ENCODE measurements at places on chromosomes 2 and 18.

DNA sequence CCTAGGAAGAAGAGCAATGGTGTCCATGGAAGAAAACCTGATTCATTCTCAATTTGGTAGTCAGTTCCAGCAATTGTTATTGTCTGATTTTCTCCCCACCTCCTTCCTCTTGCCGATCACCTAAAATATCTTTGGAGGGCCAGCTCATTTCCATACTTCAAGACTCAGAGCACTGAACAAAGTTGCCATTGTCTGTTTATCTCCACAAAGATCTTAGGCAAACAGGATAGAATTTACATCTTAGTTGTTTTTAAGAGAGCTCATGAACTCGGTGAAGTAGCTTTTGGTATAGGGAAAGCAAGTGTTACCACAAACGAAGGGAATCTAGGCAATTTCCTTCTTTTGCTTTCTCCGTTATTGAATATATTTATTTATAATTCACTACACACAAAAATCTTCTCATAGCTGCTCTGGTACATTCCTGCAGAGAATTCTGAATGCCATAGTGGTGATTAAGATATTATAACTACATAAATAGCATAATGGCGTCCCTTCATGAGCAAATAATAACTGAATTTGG is 41.5 kb upstream of the CHST9 start:
- DNase-seq, result no peak

GRCh38 chr2:42756150-42756775 is 7.7 kb downstream of the OXER1 start:
- no peak for DNase-seq

DNA sequence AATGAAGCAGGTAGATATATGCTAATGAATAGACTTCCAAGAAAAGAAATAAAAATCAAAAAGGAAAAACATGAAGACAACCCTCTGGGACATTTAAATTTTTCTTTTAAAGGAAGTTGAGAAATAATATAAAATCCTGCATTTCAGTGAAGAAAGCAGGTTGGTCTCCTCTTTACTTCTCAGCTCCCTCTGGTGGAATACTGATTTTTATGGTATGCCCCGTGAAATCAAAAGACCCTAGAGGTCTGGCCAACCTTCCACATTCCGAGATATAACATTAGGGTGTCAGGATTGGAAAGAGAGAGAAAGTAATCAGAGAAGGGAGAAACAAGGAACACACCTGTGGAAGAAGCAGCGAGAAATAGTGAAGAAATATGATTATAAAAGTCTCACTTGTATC is 72.7 kb downstream of the DNER start:
- no peak for DNase-seq

DNA sequence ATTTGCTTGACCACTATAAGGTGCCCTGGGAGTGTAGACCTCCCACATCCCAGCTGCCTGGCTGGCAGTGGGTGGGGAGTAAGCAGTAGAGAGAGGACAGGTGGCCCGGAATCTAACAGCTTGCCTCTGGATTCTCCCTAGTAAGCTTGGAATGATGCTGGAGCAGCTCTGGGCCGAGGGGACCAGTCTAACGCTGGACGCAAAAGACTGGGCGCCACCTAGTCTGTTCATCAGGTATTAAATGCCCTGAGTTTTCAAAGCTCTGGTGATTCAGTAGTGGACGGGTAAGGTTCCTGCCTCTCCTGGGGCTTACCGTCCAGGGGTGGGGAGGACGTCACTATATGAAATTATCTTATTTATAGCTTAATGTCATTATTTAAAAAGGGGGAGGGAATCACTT is 648 bp upstream of the LYPD6B start:
- DNase-seq, result no peak

DNA sequence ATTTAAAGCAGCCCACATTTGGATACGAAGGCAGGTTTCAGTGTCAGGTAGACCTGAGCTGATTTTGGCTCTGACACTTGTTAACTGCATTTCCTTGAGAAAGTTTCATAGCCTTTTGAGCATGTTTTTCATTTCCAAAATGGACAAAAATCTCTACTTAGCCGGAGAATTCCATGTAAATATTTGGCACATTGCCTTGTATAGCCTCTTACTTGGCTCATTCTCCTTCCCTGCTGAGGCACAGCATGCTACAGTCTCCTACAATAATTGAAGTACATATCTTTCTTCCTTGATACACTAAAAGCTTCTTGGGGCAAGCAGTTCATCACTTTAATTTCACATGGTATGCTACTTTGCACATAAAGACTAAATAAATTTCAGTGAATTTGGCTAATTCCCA is 772.2 kb upstream of the CHAC2 start:
- no peak for DNase-seq

GRCh38 chr2:1775511-1776035 is 31.3 kb upstream of the PXDN start:
- DNase-seq, result peak; percentile 28

DNA sequence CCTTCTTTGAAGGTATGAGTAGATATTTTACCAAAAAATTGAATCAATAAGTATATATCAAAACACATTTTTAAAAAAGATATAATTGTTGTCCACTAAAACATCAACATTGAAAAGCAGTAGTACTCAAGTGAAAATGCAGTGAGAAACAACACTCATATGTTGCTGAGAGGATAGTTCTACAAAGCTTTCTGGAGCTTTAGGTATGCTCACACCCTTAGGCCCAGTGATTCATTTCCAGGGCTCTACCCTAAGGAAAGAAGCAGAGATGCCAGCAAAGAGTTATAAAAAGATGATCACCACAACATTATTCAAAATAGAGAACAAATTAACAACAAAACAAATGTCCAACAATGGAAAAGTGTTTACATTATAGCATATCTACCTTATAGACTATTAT is 197.3 kb upstream of the CCDC150 start:
- DNase-seq, result no peak

GRCh38 chr2:145595296-145595695 is 1075.4 kb upstream of the ZEB2 start:
- no peak for DNase-seq

DNA sequence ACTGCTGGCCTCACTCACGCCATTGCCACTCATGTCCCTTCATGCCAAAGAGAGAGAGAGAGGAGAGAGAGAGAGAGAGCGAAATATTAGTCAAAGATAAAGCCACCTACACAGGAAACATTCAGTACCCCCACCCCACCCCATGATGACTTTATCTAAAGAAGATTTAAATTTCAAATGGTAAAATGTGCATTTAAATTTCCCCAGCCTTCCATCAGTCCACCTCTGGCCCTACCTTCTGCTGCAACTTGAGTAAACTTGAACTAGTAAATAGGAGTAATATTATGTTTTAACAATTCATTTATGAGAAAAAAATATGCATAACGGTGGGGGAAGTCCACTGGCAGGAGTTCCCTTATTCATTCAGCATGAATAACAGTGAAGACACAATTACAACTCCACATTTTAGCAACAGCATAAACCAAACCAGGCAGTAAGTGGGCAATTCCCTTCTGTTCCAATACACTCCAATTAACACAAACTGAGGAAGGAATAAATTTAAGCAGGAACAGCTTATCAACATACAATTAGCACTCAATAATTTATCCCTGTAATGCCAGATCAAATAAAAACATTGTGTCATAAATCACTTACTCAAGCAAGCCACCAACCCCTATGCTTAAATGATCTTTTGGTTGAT is 264.2 kb downstream of the LNPK start:
- no peak for DNase-seq

- peak; percentile 90 for DNase-seq
These were observed 519 bp downstream of the TEX261 start for GRCh38 chr2:70994009-70994698.

DNA sequence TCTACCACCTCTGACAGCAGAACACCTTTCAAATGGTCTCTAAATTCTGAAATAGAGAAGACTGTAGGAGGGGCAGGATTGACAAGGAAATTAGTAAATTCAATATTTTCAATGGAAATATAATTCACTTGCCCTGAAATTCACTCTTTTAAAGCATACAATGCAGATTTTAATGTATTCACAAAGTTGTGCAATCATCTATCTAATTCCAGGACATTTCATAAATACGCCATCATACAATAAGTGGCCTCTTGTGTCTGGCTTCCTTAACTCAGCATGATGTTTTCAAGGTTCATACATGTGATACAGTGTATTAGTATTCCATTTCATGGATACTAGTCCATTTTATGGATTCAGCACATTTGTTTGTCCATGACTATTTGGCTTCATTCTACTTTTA is 74.2 kb downstream of the ZRANB3 start:
- DNase-seq, result no peak

DNA sequence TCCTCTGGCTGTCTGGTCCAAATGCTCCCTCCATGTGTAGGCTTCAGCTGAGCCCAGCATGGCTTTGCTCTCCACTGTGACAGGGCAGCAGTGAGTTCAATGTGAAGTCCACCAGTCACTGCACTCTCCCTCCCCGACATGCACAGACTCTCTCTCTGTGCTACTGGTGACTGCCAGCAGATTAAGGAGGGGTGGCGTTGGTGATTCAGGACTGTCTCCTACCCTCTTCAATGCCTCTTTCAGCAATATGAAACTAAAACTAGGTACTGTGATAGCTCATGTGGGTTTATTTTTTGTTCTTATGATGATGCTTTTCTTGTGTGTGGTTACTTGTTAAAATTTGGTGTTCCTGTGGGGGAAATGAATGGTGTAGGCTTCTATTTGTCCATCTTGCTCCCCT is 201.0 kb upstream of the RBMS1 start:
- DNase-seq, result no peak

- DNase-seq, result no peak
These were observed 48.7 kb downstream of the HNMT start for GRCh38 chr2:138012968-138013367.

GRCh38 chr18:24427484-24427883 is 1.0 kb downstream of the IMPACT start:
- no peak for DNase-seq

DNA sequence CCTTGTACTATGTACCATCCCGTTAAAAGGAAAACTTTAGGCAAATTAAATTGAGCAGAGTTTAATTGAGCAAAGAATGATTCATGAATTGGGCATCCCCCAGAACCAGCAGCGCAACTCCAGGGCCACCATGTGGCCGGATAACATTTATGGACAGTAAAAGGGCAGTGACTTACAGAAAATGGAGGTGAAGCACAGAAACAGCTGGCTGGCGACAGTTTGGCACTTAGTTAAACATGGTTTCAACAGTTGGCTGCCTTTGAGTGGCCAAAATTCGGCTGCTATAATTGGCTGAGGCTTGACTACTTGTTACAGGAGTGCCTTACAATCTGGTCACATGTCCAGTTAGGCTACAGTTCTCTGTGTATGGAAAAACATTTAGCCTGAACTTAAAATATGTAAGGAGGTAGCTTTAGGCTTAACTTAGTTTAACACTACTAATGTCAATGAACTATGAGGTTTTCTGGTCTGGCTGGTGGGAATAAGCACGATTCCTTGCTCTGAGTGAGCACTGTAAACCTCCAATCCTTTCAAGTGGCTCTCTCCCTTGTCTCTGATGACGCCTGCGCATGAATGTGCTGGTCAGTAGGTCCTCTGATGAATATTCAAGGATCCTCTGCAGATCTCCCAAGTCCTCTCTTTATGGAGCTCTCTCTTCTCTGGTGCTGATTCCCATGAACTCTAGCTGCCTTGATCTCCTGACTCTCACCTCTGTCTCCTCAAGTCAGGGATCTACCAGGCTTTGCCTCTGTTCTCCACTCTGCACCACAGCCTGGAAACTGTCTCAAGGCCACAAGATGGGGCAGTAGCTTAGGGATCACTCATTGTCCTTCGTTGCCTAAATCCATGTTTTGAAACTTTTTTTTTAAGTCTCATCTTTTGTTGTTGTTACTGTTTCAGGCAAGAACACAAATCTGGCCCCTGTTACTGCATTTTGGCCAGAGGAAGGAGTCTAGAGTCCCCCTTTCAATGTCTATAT is 24.4 kb upstream of the RAB31 start:
- no peak for DNase-seq

DNA sequence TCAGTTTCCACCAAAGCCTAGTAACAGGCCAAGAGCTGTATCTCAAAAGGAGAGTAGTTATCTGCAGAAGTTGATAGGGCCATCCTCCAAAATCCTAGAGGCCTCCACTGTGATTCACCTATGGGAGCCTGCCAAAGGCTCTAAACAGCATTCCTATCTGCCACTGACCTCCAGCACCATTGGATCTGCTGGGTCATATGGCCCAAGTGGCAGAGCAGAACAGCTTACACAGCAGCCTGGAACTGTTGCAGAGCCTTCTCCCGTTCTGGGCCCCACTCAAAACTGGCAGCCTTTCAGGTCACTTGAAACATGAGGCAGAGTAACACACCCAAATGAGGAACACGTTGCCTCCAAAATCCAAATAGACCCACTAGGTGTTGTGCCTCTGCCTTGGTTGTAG is 345.2 kb upstream of the RND3 start:
- no peak for DNase-seq

DNA sequence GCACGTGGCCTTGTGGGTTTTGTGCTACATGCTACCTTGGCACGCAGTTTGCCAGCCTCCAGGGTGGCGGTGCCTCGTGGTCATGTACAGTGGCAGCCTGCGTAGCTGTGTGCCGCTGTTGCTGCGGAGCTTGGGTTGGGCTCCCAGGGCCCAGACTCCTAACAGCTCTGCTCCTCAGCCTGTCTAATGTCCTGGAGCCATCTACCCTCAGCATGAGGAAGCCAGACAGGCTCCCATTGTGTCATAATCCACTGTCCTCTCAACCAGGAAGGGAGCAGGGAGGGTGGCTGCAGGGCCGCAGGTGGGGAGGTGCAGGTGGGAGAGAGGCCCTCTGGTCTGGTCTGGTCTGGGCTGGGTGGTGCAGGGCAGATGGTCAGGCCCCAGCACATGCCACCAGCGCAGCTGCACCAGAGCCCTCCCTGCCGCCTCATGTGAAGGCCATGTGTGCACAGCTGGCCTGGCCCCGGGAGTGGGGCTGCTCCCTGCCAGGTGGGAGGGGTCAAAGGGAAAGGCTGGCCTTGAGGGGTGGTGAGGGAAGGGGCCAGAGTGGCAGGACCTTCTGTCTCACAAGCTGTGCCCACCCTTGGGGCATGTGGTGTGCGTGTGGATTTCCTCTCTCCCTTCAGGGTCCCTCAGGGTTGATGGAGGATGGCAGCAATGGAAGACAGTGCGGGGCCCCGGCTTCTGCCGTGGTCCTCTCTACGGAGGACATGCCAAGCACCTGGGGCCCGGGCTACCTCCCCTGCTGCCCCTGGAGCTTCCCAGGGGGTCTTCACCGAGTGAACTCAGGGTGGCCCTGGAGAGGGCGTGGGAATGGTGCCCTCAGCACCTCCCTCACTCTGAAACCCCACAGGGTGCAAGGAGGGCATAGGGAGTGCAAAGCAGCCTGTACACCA is 4.8 kb downstream of the ATOH8 start:
- no peak for DNase-seq

All from mesenteric fat pad (tissue), 1 donor.